Posterior cingulate gyrus (tissue), 11 donors: ENCODE measurements at places on chromosomes 6 and 20.

- no peak for DNase-seq
Measured at GRCh38 chr6:141728330-141728729, 404.4 kb upstream of the GJE1 start.

GRCh38 chr6:129186988-129187387 is 304.1 kb downstream of the LAMA2 start:
- DNase-seq = no peak

- no peak for DNase-seq
Measured at GRCh38 chr20:50926530-50926929, 4.7 kb downstream of the ADNP start.

- no peak for DNase-seq
Measured at GRCh38 chr20:637559-637958, 15.4 kb downstream of the SRXN1 start.

DNA sequence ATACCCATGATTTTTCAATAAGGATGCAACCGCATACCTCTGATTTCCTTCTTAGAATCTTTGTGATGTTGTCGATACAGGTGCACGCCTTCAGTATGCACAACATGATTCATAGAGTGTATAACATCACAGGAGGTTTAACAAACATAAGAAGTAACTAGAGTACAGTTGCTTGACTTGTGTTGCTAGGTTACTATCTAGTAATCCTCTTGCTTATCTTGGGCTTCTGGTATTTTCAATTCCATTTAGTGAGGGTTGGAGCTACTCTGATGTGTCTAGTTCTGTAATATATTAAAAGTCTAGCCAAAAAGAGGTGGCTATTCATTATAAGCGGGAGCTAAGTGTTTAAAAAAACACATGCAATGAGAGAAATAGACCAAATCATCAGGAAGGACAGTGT is 85.5 kb upstream of the TENT5A start:
- DNase-seq = no peak

GRCh38 chr6:161549977-161550655 is 276.3 kb upstream of the AGPAT4 start:
- DNase-seq = no peak

DNA sequence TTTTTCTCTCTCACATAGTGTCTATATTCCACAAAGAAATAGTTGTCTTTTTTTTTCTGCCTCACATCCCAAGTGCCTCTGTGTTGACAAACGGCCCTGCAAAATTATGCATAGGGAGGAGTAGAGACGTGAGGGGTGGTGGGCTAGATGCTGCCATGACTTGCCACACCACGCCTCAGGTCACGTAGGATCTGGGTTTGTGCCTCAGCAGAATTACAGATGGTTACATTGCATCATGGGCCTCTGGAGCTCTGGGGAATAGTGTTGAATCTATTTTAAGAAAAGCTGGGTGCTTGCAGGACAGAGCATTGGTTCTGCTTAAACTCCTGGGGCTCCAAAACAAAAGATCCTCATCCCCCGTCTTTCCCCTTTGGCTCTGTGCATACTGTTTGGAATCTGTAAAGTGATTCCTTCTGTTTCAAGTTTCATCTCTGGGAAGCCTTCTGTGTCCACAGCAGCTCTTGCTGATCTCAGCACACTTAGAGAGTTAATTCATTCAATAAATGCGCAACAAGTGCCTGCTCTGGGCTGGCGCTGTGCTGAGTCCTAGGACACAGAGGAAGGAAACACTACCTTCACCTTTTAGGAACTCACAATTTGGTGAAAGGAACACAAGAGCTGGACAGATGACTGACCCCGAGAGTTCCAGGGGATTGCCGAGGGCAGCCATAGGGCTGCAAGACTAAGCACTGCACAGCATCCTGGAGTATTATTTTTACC is 2.4 kb downstream of the FANCE start:
- no peak for DNase-seq

- DNase-seq = no peak
Measured at GRCh38 chr20:3686421-3686820, 4.6 kb upstream of the ADAM33 start.

GRCh38 chr6:126117251-126117650 is 130.9 kb downstream of the TRMT11 start:
- DNase-seq = no peak

DNA sequence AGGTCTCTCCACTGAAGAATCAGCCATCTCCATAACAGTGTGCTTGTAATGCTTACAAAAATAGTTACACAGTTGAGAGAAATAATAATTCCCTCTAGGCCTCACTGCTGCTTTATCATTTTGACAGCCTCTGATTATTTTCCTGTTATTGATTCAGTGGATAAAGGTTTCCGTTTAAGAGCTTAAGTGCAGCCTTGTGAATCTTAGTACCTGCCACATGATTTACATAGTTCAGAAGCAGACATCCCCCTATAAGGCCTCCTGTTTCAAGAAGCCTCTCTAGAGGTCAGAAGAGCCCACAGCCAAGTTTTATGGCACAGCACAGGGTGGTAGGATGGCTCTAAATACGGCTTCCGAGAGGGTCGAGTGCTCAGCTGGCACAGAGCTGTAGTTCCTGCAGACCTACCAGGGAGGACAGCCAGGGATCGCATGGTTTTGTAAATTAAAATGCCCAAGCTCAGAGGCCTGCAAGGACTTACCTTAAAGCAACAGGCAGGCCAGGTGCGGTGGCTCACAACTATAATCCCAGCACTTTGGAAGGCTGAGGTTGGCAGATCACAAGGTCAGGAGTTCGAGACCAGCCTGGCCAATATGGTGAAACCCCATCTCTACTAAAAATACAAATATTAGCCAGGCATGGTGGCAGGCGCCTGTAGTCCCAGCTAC is 17.6 kb upstream of the PYGB start:
- peak; percentile 13 for DNase-seq

- no peak for DNase-seq
Measured at GRCh38 chr6:169092375-169092774, 161.3 kb downstream of the THBS2 start.

GRCh38 chr6:161110028-161110779 is 118.6 kb downstream of the MAP3K4 start:
- DNase-seq = no peak

DNA sequence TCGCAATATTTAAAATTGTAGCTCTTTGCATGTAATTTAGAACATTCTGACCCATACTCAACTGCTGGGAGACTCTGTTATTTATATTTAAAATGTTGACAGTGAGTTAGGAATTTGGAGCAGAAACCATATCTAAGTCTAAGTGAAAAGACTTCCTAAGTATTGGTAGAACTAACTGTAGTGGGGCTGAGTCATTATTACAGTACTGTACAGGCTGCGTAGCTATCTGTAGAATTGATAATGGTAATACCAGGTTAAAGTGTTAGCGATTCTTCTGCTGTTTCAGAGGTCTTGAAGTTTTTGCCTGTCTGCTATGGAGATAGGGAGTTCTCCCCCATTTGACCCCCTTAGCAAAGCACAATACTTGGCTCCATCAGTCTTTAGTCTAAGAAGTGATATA is 3.6 kb downstream of the TOP1 start:
- no peak for DNase-seq

DNA sequence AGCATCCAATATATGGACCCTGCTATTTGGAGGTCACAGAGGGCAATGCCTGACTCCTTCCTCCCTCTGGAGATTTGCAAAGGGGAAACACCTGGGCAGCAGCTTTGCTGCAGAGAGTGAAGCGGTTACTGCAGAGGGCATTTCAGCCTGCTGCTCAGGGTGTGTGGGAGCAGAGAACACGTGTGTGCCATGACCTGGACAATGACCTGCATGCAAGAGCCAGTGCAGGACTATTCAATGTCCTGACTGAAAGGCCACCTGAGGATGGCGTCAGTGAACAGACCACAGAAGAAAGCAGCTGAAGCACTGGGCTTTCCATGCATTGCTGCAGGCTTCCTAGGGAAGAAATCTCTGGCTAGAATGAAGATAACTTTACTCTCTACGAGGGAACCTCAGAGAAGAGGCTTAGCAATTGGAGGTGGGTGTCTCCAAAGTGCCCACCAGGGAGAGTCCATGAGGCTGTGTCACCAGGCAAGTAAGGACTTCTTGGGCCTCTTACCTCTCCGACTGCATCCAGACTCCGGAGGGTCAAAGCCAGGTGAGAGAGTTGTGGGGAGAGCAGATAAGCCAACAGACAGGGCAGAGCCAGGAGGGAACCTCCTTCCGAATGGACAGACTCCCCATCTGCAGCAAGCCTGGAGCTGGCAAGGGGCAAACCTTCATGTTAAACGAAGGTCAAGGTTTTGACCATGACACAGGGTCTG is 52.9 kb upstream of the PMEPA1 start:
- no peak for DNase-seq

GRCh38 chr6:45949256-45949655 is 66.4 kb downstream of the CLIC5 start:
- no peak for DNase-seq

- no peak for DNase-seq
Measured at GRCh38 chr6:129623008-129623732, 86.8 kb downstream of the ARHGAP18 start.

DNA sequence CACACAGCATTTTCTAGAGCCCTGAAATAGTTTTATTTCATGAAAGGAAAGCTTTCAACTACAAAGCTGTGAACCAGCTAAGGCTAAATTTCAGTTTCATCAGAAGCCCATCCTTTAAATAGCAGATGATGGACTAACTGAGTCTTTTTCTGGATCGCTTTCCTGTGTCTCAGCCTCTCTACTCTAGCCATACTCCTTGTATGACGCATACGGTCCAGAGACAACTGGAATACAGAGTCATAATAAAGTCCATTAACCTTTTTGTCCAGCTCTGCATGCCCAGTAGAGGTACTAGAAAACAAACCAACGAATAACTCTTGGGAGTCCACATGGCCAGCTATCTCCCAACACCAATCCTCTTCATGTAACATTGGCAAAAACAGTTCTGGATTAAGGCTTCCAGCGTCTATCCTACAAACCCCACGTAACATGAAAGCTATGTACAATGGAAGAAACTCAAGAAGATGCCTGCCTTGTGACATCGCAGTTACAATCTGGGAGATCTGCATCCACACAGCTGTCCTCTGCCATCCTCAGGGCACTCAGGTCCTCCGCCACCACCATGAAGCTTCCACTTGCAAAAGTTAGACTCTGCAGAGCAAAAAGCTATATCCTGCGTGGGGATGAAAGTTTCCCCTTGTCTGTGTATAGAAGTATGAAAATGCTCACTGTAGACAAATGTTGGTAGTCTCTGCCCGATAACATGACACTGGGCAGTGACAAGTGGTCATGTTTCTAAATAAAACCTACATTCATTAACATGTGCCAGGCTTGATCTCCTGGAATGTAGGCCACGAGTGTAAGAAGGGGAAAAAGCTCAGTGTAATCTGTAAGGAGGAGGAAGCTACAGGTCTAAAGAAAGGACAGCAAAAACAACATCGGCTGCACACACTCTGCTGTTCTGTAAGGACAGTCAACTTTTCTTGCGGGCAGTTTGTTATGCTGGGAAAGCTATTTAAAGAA is 360.4 kb downstream of the ESR1 start:
- DNase-seq = no peak

GRCh38 chr6:157539900-157540752 is 159.1 kb downstream of the ZDHHC14 start:
- no peak for DNase-seq

DNA sequence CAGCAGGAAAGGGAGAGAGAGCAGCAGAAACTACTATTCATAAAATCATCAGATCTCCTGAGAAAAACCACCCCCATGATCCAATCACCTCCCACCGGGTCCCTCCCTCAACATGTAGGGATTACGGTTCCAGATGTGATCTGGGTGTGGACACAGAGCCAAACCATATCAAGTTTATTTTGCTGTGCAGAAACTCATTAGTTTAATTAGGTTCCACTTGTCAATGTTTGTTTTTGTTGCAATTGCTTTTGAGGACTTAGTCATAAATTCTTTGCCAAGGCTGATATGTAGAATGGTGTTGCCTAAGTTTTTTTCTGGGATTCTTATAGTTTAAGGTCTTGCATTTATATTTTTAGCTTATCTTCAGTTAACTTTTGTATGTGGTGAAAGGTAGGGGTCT is 422.0 kb upstream of the HS3ST5 start:
- DNase-seq = no peak

DNA sequence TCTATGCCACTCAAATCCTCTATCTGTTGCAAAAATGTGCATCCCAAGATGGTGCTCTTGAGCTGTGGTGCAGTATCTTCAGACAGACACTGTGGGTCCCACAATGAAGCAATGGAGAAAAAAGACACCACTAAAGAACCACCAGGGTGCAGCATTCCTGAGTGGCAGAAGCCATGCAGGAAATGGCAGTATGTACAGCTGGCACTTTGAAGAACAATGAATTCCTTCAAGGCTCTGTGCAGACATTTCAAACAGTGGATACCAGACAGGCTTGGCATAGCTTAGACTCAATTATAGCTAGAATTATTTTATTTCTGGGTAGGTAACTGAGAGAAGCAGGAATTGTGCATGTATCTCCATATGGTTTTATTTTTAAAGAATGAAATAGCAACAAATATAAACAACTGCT is 24.0 kb upstream of the HDAC2 start:
- DNase-seq = no peak

DNA sequence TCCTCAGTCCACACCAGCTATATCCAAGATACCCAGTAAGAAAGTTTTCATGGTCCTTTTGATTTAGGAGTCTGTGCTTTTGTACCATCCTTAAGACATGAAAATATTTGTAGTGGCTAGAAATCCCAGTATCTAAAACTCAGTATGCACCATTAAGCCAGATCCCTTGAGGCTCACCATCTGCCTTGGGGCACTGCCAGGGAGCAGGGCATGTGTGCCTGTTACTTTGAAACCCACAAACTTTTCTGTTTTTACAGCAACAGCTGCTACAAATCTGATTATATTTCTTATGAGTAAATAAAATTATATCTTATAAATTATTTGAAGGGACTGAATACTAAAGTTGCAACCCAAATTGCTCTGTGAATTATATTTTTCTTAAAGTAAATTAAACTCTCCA is 290.5 kb upstream of the MANEA start:
- DNase-seq = no peak

- no peak for DNase-seq
Measured at GRCh38 chr6:148507774-148508173, 165.1 kb downstream of the SASH1 start.

DNA sequence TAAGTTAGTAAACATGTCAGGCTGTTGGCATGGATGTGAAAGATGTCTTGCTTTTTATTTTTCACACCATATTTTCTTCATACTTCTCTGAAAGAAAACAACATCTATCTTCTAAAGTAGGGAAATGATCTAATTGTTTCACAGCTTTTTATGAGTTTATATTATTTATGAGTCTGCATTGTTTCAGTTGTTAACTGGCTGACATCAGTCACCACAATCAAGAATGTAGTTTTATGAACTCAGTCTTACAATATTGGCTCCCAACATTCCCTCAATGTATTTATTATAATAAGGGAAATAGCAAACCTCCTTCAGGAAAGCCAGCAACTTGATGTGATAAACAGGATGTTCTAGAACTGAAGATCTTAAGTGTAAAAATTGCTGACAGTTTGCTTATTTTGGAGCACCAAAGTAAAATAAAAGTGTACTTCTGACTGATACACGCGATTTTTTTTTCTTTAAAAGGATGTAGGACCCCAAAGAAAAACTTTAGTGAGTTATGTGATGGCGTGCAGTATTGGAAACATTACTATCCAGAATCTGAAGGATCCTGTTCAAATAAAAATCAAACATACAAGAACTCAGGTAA is 106.0 kb downstream of the ADGRG6 start:
- DNase-seq = no peak

- DNase-seq = no peak
Measured at GRCh38 chr6:169344750-169345065, 91.1 kb upstream of the THBS2 start.

- no peak for DNase-seq
Measured at GRCh38 chr20:16624106-16624505, 50.9 kb upstream of the KIF16B start.
